ENCODE measurements at places on chromosomes 12 and 14.

DNA sequence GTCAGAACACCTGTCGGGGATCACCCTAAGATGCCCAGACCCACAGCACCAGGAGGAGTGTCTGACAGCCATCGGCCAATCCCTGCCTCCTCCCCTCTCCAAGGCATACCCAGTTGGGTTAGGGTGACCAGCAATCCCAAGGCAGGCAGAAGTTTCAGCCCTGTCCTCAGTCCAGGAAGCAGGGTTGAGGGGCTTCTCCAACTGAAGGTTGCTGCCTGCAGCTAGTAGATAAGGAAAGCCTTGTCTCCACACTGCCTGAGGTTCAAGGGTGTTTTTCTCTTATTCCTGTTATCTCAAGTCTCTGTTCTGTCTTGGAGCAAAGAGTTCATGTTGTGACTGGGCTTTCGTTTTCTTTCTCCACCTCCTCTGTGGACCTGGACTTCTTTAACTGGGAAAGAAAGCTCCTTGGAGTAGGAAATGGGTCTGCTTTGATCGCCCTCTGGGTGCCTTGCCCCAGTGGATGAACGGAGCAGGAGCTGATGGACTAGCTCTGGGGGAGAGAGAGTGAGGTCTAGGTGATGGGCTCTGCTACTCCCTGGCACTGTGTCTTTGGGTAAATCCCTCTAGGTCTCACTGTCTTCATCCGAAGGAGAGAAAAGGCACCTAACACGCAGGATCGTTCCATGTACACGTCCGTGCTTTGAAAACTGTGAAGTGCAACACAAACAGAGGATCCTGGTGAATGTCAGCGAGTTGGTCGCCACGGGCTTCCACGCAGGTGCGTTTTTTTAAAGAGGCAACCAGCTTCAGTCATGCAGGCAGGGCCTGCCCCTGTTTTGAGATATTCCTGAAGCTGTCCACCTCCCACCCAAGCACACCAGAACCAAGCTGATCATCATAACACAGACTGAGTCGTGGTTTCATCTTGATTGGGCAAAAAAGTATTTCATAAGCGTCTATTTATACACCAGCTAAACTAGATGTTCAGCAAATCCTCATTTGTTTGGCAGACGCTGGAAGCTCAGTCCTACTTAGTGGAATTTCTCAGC is 52.5 kb upstream of the FOXN3 start:
- H3K4me1 ChIP-seq = no peaks in the 10 kb centered on the region
- no peak overlapping the region for H3K4me3 ChIP-seq
- no peak for DNase-seq
- H3K36me3 ChIP-seq = no peaks in the 10 kb centered on the region

- H3K27me3 ChIP-seq = no peaks in the 10 kb centered on the region
- no peaks in the 10 kb centered on the region for H3K36me3 ChIP-seq
- no peak overlapping the region for H3K27ac ChIP-seq
Observed at GRCh38 chr14:75153295-75153694, 23.1 kb downstream of the TMED10 start.

DNA sequence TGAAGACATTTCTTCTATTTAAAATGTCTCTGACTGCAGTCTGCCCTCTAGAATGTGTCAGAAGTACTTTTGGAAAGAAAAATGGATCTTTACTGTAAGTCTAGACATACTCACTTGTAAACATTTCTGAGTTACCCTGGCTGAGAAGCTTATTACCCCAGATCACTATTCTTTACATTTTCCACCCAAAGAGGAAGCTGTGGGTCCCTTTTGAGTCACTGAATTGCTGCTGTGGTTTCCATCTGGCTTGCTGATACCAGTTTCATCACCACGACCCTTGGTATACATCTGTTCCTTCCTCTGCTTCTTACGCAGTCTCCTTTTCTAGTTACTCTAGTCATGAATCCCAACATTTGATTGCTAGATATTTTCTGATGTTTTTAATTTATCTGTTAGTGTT is 20.2 kb upstream of the CLEC4D start:
- no peaks in the 10 kb centered on the region for H3K4me1 ChIP-seq
- no peaks in the 10 kb centered on the region for H3K27me3 ChIP-seq
- no peak overlapping the region for H3K27ac ChIP-seq
- DNase-seq = no peak
- H3K4me3 ChIP-seq = no peak overlapping the region

DNA sequence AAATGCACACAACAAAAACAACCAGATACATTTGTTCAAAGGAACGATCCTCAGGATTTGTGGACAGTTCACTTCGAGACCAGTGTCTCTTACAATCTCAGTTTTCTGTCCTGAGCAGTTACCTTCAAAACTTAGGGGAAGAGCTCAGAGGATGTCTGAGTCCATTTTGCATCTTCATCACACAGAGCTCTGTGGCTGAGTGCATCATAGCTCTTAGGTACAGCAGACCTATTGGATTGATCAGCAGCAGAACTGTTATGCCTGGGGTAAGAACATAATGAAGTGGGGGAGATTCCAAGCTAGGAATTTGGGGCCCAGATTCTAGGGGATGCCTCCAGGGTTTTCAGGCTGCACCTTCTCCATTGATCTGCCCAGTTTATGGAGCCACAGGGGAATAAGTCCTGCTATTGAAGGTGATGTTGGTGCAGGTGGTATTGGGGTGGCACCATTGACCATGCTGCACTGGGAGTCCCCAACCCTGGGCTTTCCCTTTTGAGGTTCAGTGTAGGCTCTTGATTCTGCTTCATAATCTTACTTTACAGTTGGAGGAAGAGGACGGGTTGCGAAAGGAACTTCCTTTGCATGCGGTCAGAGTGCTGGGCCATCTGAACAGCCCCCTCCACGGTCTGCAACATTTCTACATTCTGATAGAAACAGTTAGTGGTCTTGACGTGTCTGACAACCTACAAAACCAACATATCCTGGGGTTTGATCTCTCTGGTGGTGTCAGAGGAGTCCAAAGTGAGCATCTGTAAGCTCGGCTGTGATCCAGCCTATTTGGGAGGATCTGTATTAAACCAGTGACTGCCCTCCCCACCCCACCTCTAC is 112.8 kb downstream of the CHST11 start:
- H3K27me3 ChIP-seq = no peaks in the 10 kb centered on the region
- no peak for DNase-seq
- no peak overlapping the region for H3K4me3 ChIP-seq
- no peaks in the 10 kb centered on the region for H3K36me3 ChIP-seq
- no peaks in the 10 kb centered on the region for H3K4me1 ChIP-seq
- no peak overlapping the region for H3K27ac ChIP-seq

DNA sequence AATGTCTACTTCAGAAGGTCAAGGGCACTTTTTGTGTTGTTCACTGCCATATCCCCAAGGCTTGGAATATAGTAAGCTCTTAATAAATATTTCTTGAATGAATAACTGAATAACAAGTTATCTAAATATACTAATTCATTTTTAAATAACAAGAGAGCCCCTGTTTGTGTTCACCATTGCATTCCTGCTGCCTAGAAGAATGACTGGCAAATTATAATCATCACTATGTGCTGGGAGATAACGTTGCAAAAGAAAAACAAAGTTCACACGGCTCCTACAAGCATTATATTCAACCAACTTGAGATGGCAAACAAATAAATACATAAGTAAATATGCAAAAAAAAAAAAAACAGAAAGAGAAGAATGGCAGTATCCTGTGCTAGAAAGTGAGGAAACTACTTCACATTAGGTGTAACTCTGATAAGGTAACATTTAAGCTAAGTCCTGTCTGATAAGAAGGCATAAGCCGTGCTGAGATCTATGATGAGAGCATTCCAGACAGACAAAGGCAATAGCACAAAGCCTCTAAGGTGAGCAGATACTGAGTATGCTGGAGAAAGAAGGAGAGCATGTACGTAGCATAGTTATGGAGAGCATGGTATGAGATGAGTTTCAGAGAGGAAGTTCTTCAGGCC is 9.2 kb upstream of the TSPAN8 start:
- no peak overlapping the region for H3K27ac ChIP-seq
- H3K36me3 ChIP-seq = no peaks in the 10 kb centered on the region
- H3K27me3 ChIP-seq = no peaks in the 10 kb centered on the region
- no peak overlapping the region for H3K4me3 ChIP-seq

DNA sequence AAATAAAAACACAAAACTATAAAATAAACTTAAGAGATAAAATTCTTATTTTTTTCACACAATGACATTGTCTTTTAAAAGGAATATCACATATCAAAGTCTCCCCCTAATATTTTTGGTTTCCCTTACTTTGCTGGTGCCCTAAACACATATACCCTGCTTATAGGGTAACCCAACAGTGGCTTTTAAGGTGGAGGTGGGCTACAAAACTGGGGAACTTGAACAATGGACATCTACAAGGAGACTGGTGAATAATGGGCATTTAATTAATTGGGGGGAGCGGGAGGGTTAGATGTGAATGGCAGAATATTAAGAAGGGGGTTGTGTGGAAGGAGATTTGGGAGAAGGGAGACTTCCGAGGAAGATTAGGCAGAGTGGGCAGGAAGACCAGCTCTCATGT is 9.6 kb downstream of the B4GALNT1 start:
- H3K4me1 ChIP-seq = no peaks in the 10 kb centered on the region
- H3K27me3 ChIP-seq = no peaks in the 10 kb centered on the region
- no peak overlapping the region for H3K27ac ChIP-seq
- no peak overlapping the region for H3K4me3 ChIP-seq

- H3K4me3 ChIP-seq = no peak overlapping the region
- H3K27me3 ChIP-seq = no peaks in the 10 kb centered on the region
- no peak overlapping the region for H3K27ac ChIP-seq
- H3K36me3 ChIP-seq = no peaks in the 10 kb centered on the region
- peaks cover 6% of the 10 kb centered on the region for H3K4me1 ChIP-seq
Observed at GRCh38 chr14:89707086-89707485, 247.4 kb downstream of the EFCAB11 start.

- H3K27me3 ChIP-seq = no peaks in the 10 kb centered on the region
- H3K36me3 ChIP-seq = no peaks in the 10 kb centered on the region
- peak overlapping the region; percentile 92 for H3K27ac ChIP-seq
- peaks cover 11% of the 10 kb centered on the region for H3K4me1 ChIP-seq
- no peak overlapping the region for H3K4me3 ChIP-seq
Observed at GRCh38 chr14:68247676-68248268, 428.2 kb downstream of the RAD51B start.

DNA sequence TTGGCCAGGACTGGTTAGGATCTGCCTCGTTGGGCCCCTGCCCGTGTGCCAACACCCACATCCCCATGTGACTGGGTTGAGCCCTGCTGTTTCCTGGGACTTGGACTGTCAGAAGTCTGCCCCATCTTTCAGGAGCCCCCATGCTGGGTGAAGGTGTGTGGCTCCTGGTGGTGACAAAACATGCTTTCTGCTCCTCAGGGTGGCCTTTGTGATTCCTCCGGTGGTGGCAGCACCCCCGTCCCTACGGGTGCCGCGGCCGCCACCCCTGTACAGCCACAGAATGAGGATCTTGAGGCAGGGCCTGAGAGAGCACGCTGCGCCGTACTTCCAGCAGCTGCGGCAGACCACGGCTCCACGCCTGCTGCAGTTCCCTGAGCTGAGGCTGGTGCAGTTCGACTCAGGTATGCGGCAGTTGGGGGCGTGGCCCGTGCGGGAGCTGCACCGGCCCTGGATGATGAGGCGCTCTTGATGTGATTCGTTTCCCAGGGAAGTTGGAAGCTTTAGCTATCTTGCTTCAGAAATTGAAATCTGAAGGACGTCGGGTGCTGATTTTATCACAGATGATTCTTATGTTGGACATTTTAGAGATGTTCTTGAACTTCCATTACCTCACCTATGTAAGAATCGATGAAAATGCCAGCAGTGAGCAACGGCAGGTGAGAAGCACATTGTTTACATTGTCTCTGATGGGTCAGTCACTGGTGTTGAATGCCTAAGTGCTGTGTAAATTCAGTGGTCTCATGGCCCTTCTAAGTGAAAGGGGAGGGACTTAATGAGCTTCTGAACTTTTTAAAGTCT is 80.0 kb downstream of the EP400 start:
- no peaks in the 10 kb centered on the region for H3K27me3 ChIP-seq
- no peak for DNase-seq
- H3K4me3 ChIP-seq = no peak overlapping the region
- H3K36me3 ChIP-seq = peaks cover 9% of the 10 kb centered on the region
- H3K4me1 ChIP-seq = no peaks in the 10 kb centered on the region

DNA sequence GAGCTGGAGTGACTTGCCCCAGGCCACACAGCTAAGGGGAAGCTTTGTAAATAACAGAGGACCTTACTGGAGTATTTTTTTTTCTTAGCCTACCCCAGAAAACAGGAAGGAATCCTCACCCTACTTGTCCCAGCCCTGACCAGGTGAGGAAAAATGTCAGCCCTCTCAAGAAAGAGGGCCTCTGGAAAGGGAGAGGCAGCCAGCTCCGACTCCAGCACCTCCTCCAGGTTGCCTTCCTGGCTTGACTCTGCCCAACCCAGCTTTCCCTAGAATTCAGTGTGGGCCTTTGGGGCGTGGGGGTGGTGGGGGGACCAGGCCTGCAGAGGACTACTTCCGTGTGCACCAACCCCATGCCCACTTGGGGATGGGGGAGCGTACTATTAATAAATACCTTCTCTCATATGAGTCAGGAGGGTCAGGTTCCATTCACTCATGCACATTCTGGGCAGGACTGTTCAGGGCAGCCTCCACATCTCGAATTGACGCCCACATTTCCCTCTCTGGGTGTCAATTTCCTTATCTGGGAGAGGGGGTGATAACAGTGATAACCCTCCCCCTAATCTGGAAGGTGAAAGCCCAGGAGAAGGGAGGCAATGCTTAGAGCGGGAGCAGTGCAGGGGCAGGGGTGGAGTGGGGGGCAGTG is 5.2 kb downstream of the RHOF start:
- no peaks in the 10 kb centered on the region for H3K27me3 ChIP-seq
- no peak overlapping the region for H3K4me3 ChIP-seq
- no peaks in the 10 kb centered on the region for H3K36me3 ChIP-seq
- H3K4me1 ChIP-seq = no peaks in the 10 kb centered on the region

- no peaks in the 10 kb centered on the region for H3K36me3 ChIP-seq
- no peaks in the 10 kb centered on the region for H3K27me3 ChIP-seq
- H3K4me1 ChIP-seq = no peaks in the 10 kb centered on the region
- H3K4me3 ChIP-seq = no peak overlapping the region
- H3K27ac ChIP-seq = no peak overlapping the region
Observed at GRCh38 chr14:91412939-91413338, 4.7 kb downstream of the CCDC88C start.

- no peak overlapping the region for H3K4me3 ChIP-seq
- no peaks in the 10 kb centered on the region for H3K36me3 ChIP-seq
- no peak for DNase-seq
- H3K4me1 ChIP-seq = no peaks in the 10 kb centered on the region
- H3K27ac ChIP-seq = no peak overlapping the region
Observed at GRCh38 chr14:30444451-30444850, 114.5 kb upstream of the G2E3 start.

GRCh38 chr12:50151047-50151687 is 16.0 kb downstream of the CERS5 start:
- H3K4me3 ChIP-seq = no peak overlapping the region
- no peaks in the 10 kb centered on the region for H3K36me3 ChIP-seq
- DNase-seq = no peak

DNA sequence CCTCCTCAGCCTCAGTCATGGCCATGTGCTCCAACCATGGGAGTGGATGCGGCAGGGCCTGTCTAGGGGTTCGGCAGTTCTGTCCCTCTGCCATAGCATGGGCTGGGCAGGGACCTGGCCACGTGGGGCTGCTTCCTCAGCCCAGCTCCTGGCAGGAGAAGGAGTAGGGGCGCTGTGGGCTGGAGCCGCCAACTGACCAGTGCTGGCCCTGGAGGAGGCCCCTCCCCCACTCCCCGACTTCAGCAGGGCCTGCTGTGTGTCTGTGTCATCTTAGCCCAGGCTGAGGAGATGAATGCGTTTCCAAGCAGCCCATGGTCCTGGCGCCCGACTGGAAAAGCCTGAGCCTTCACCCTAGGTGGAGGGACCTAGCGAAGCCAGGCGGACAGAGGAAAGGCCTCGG is 2.7 kb upstream of the PACS2 start:
- peaks cover 6% of the 10 kb centered on the region for H3K4me1 ChIP-seq
- H3K27me3 ChIP-seq = no peaks in the 10 kb centered on the region
- no peak overlapping the region for H3K4me3 ChIP-seq
- DNase-seq = no peak
- no peaks in the 10 kb centered on the region for H3K36me3 ChIP-seq
- H3K27ac ChIP-seq = no peak overlapping the region
